ENCODE measurements at places on chromosomes 5 and 9. TPM values are rescaled to one million over a fixed set of nuclear protein-coding genes. Genes with fewer than 3 reads are reported as not detected.

TNC gene
- 1.2 TPM for total RNA-seq

NUTM2G gene
- total RNA-seq: not detected

FAT2 gene
- total RNA-seq: not detected

CBY3 gene
- not detected for total RNA-seq

MYO10 gene
- 18.0 TPM for total RNA-seq

AQP7 gene
- not detected for total RNA-seq

DIPK1B gene
- 5.3 TPM for total RNA-seq

AQP3 gene
- total RNA-seq: 5.4 TPM

PFN3 gene
- total RNA-seq: not detected

SLC23A1 gene
- not detected for total RNA-seq

SLC45A2 gene
- total RNA-seq: not detected

CCDC171 gene
- 1.3 TPM for total RNA-seq

CD14 gene
- 4.3 TPM for total RNA-seq

ST8SIA4 gene
- total RNA-seq: 0.85 TPM
